Stimulated activated CD8-positive, alpha-beta memory T cell treated with anti-CD3 and anti-CD28 coated beads, Interleukin-4, amount 100 ng/mL, for 4 hours (primary cell): ENCODE measurements at places on chromosomes 4 and X.

- no peak for DNase-seq
Observed at GRCh38 chr4:18042754-18043153, 21.2 kb upstream of the LCORL start.

GRCh38 chrX:35101901-35102300 is 159.3 kb downstream of the FAM47B start:
- DNase-seq: no peak

GRCh38 chrX:114584983-114585842 is 1.3 kb downstream of the HTR2C start:
- DNase-seq: no peak

DNA sequence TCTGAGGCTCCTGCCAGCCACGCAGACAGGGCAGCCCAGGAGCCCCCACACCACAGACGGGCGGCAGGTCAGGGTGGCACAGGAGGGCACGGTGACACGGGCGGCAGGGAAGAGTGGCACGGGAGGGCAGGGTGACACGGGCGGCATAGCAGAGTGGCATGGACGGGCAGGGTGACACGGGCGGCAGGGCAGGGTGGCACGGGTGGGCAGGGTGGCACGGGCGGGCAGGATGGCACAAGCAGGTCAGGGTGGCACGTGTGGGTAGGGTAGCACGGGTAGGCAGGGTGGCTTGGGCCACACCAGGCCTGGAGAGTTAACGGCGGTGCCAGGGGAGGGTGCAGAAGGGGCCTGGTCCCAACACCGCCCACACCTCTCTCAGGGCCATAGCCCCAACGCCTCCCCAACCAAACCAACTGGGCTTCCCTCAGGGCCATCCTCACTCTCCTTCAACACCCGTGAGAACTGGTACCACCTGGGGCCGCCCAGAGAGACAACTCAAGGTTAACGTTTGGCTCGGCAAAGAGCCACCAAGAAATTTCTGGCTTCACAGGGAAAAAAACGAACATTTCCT is 3.4 kb downstream of the CTBP1 start:
- no peak for DNase-seq

DNA sequence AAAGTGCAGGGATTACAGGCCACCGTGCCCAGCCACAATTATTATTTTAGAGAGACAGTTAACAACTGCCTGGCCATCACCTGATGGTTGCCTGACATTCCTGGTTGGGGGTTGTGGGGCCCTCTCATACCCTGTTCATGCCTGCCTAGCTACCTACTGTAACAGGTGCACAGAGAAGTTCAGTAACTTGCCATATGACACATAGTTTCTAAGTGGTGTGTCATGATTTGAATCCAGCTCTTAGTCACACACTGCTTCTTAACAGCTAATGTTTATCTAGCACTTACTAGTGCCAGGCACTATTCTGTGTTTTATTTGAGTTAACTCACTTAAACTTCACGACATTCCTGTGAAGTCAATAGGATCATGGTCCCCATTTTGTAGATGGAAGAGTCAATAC is 122.7 kb upstream of the JADE1 start:
- DNase-seq: no peak

- no peak for DNase-seq
Observed at GRCh38 chr4:7808752-7809151, 130.9 kb downstream of the AFAP1 start.

DNA sequence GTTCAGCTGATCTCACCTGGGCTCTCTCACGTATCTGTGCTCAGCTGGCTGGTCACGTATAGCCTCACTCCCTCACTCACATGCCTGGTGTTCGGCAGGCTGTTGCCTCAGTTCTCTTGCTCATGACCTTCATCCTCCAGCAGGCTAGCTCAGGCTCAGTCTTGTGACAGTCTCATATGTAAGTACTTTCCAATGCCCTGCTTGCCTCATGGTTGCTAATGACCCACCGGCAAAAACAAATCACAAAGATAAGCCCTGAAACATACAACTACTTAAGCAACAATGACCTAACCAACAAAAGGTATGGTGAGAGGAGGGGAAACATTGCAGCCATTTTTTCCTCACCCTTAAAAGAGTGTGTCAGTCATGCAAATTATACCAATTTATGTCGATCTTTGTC is 25.0 kb downstream of the MEPE start:
- no peak for DNase-seq

DNA sequence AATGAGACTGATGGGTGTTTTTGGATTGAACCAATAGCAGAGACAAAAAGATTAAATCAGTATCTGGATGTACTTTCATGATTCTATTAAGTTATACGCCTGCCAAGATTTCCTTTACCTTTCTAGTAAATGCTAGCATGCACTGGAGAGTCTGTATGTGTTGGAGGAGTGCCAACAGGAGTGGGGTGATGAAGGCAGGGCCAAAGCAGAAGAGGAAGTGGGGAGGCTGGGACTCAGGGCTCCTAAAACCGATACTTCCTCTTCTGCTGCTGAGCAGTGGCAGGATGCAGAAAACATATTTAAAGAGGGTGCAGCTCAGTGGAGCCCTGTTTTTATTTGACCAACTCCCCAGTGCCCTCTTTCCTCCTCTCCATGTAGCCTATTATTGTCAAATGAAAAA is 5.6 kb downstream of the CYSLTR1 start:
- DNase-seq: peak; percentile 4
